H54 (cell line): ENCODE measurements at places on chromosomes 12 and 14.

DNA sequence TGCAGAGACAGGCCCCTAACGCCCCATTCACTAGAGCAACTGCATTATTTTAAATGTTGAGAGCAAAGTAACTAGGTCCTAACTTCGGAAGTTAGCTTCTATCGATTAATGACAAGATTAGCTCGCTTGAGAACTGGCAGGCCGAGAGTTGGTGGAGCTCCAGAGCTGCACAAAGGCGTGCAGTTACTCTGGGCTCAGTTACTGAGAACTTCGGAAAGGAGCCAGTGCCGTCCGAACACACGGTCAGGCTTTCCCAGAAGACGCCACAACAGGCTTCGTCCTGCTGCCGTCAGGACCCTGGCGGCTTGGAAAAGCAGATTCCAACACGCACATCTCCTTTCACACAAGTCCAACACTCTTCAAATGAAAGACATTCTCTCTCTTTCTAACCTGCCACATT lies 45.4 kb upstream of the TESC start:
- no peak for DNase-seq

DNA sequence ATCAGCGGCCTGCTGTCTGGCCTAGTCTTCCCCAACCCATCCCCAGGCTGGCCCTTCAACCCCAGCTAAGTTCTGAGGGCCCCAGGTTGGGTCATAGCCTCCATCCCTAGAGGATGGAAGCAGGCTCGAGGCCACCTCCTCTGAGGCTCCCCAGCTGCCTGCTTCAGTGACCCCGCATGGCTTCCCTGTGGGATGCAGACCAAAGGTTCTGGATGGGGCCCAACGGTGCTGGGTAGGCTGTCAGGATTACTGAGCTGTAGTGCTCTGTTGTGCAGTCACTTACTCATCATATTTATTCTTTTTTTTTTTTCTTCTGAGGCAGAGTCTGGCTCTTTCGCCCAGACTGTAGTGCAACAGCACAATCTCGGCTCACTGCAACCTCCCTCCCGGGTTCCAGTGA lies 92.0 kb downstream of the IRF2BPL start:
- no peak for DNase-seq

GRCh38 chr14:92759300-92759678 lies 10.9 kb upstream of the LGMN start:
- no peak for DNase-seq

- no peak for DNase-seq
These were observed 413.8 kb downstream of the BCL11B start for GRCh38 chr14:98858158-98858557.
